ENCODE measurements at places on chromosomes 1 and 21.

DNA sequence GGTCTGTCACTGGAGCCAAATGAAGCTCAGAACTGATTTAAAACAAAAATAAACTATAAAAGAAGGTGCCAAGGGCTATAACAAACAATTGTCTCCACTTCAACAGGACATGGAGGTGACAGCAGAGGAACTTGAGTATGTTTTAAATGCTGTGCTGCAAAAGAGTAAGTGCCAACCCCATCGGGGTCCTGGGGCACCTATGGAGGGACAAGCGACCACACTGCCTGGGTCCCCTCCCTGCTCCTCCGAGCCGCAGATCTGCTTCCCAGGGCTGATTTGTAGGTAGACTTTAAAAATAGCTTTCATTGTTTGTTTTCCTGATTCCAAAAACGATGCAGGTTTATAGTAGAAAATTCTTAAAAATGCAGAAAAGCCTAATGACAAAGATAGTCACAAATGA, 42.8 kb downstream of the CAPN9 start:
- no peak for DNase-seq

DNA sequence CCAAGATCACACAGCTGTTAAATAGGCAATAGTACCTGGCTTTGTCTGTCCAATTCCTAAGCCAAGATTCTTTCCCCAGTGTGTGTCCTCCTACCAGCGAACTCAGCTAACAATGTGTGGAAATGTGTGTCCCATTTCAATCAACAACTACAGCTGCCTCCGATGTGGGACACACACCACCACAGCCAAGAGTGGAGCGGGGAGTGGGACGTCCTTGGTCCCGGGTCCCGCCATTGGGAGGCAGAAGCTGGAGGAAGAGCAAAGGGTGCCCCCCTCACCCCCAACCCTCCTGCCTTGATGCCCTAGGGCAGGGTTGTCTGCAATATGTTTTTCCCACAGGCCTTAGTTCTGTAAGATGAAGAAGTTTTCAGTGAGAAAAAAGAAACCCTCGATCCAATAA, 265.4 kb upstream of the RAB4A start:
- DNase-seq: no peak

DNA sequence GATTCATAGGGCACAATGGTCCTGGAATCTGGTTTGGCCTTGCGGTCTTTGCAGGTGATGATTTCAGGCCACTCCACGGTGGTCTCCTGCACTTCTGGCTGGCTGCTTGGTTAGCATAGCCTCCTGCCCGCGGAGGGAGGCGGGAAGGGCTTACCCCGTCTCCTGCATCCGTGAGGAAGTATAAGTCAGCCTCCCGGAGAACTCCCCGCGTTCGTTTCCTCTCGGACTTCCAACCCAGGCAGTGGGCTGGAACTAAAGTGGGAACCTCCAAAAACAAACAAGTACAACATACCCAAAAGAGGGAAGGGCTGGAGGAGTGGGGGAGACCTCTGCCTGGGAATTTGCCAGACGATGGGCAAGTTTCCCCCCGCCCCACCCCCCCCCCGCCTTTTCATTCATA, 939 bp upstream of the CCN1 start:
- DNase-seq: peak; percentile 47

DNA sequence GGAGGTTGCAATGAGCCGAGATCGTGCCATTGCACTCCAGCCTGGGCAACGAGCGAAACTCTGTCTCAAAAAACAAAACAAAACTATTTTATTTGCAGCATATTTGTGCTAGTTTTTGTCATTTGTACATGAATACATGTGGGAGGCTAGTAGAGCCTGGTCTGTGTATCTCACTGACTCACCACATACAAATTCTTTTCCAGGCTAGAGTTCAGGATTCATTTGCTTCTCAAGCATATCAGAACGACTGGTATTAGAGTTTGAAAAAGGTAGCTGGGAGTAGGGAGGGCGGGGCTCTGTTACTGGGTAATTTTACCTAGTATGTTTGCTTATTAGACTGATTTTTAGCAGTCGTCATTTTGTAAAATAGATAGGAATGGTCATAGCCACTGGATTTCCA, 4.5 kb upstream of the TOR3A start:
- no peak for DNase-seq

GRCh38 chr1:78325293-78325692, 165.5 kb upstream of the PTGFR start:
- no peak for DNase-seq

DNA sequence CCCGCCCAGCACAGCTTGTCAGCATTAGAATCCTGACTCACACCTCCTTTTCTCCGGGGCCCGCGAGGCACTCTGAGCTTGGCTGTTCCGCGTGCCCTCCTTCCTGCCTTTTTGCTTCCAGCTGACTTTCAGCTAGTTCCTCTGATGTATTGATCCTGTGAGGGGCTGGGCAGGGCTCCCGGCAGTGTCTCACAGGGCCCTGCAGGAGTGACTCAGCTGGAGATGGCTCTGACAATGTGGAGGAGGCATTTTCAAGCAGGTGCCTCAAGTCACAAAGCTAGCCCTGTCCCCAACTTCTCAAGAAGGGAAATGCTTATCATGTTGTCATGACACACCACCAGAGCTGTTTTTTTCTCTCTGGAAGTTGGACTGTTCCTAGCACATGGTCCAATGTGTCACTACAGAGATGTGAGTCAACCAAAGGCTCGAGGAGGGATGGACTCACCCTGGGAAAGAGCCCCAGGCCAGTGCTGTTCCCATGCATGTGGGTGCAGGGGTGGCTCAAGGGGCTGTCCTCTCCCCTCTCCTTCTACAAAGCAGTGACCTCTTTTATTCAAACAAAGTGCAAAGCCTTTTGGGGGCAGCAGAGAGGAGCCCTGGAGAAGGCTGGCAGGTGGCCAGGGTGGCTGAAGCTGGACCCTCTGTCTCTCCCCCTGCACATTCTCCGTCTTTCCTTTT, 30.6 kb downstream of the SYT6 start:
- no peak for DNase-seq

DNA sequence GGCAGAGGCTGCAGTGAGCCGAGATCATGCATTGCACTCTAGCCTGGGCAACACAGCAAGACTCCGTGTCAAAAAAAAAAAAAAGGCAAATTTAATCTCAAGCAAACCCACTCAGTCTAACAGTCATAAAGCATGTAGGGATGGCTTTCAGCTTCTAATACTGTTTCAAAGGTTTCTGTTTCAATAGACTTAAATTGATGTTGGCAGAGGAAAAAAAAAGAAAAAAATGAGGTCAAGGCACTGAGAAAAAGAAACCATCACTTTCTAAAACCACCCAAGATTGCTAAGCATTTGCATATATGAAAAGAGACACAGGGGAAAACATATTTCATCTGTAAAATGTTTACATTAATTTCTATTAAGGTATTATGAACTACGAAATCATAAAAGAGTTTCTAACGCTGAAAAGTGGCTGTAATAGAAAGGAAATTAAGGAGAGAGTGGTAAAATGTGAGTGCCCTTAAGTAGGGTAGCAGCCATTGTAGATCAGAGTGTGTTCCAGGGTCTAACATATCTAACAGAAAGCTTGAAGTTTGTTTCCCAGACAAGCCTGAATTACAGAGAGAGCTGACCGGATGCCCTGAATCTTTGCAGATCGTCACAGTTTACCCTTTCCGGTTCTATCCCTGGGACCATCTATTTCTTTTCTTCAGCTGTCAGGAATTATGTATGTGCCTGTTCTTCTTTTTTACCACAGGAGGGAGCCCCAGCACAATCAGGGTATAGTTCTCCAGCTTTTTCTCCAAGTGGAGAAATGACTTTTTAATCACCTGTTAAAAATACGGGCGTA, 70.0 kb downstream of the PLD5 start:
- peak; percentile 49 for DNase-seq

GRCh38 chr21:16634515-16634914, 878.3 kb upstream of the CXADR start:
- DNase-seq: no peak

DNA sequence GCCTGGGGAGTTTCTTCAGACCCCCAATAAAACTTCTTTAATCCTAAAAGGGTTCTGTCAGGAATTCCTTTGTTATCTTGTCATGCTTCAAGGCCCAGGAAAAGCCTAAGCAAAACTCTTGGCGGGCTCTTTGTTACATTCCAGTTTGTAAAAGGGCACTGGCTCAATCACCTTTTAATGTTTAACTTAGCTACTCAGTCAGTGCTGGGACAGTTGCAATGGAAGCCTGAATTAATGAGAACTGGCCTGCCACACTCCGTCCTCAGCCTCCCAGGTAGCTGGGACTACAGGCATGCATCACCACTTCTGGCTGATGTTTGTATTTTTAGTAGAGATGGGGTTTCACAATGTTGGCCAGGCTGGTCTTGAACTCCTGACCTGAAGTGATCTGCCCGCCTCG, 21.3 kb upstream of the ASB17 start:
- no peak for DNase-seq

GRCh38 chr1:69898403-69898947, 306.9 kb downstream of the LRRC40 start:
- DNase-seq: no peak

GRCh38 chr1:23442751-23443150, 18.2 kb upstream of the TCEA3 start:
- no peak for DNase-seq

- no peak for DNase-seq
Measured at GRCh38 chr1:220389634-220390033, 117.4 kb upstream of the RAB3GAP2 start.

GRCh38 chr1:94934551-94934950, 7.6 kb upstream of the CNN3 start:
- DNase-seq: no peak

- DNase-seq: no peak
Measured at GRCh38 chr1:156089704-156090103, 7.4 kb upstream of the MEX3A start.

GRCh38 chr1:49728377-49728776, 295.4 kb downstream of the AGBL4 start:
- no peak for DNase-seq

DNA sequence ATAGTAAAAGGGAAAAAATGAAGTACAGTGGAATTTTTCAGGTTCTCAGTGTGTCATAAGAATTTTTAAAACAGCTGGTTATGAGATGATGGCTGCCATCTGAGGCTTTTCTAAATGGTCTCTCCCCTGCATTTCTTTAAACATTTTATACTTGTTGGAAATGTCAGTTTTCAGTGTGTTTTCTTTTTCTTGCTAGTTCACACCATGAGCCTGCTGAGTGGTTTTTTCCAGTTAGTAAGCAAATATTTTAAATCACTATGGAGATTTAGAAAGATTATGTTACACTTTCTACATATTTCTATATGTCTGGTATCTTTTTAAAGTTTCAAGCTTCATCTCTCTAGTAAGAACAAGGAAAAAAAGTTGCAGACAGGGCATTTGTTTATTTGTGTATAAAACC, 9.6 kb downstream of the RBM15 start:
- no peak for DNase-seq

DNA sequence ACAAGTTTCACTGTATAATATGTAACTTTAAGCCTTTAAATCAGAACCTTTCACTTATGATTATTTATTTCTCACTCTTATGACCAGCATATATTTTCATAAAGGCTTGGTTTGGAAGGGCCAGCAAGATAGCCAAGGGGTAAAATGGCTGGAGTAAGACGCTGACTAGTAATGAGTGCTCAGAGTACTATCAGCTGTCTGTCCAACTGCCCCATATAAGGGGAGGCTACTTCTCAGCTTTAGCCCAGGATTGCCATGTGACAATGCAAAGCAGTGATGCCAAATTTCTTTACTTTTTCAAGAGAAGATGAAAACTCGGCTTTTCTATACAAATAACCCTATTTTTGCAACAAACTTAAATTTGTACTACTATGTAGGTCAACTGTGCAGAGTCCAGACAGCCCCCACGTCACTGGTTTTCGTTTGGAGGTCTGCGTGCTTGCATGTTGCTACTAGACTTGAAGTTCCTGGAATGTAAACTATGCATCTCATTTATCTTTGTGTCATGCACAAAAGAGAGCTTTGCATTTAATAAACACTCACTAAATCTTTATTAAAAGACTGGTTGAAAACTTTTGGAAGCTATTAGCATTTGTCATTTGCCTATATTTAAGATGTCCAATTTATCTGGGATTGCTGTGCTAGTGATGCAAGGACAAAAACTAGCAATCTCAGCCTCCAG, 110.4 kb downstream of the TNFSF18 start:
- no peak for DNase-seq

- no peak for DNase-seq
Measured at GRCh38 chr1:10188133-10188650, 22.2 kb upstream of the KIF1B start.

DNA sequence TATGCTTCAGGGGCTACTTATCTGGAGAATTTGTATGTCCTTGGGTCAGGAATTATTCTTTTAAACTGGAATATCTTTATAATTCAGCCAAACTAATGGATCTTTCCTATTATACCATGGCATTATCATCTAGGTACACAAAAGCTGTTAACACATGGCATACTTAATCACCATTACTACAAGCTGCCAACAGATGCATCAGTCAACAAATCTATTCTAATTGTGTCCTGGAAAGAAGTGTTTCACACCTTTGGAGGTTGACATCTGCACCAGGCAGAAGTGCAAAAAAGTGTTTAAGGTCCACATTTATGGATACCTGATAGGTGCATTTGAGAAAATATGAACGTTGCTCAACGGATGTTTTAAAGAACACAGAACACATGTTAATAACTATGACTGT, 470.2 kb upstream of the ADGRL2 start:
- DNase-seq: no peak

GRCh38 chr1:91501523-91501851, 836 bp downstream of the CDC7 start:
- no peak for DNase-seq

GRCh38 chr21:44940116-44940631, 345 bp downstream of the SLX9 start:
- DNase-seq: no peak

GRCh38 chr1:24704411-24705259, 40.6 kb upstream of the CLIC4 start:
- DNase-seq: peak; percentile 65

GRCh38 chr1:184068354-184068753, 16.8 kb downstream of the TSEN15 start:
- DNase-seq: peak; percentile 69

GRCh38 chr1:46203738-46204405, 738 bp downstream of the LURAP1 start:
- no peak for DNase-seq

- no peak for DNase-seq
Measured at GRCh38 chr1:193697115-193697762, 510.8 kb upstream of the B3GALT2 start.
